ENCODE measurements at places on chromosomes 12 and 14.
A peak's percentile ranks its signal among the peaks of the same experiment; 100 is the strongest.

DNA sequence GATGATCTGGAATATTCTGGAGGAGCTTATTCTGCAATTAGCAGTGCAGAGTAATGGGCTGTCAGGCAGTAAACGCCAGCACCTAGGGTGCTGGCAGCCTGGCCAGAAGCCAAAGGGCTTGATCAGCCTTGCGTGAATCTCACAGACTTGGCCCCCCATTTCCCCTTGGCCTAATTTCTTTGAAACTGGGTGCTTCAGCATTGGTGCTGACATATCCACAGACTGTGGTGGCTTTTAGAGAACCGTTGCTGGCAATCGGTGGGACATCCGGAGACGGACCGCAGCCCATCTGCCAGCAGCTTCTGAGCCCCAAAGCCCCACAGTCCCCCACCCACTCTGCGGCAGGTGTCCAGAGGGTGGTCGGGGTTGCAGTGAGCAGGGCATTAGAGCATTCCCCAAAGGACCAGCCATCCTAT lies 157.1 kb downstream of the CALM1 start:
- DNase-seq: no peak

DNA sequence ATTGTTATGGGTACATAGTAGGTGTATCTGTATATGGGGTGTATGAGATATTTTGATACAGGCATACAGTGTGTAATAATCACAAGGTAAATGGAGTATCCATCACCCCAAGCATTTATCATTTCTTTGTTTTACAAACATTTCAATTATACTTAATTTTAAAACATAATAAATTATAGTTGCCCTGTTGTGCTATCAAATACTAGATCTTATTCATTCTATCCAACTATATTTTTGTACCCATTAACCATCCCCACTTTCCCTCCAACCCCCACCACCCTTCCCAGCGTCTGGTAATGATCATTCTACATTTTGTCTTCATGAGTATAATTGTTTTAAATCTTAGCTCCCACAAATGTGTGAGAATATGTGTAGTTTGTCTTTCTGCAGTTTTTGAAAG lies 302.6 kb downstream of the FOXG1 start:
- DNase-seq: no peak

DNA sequence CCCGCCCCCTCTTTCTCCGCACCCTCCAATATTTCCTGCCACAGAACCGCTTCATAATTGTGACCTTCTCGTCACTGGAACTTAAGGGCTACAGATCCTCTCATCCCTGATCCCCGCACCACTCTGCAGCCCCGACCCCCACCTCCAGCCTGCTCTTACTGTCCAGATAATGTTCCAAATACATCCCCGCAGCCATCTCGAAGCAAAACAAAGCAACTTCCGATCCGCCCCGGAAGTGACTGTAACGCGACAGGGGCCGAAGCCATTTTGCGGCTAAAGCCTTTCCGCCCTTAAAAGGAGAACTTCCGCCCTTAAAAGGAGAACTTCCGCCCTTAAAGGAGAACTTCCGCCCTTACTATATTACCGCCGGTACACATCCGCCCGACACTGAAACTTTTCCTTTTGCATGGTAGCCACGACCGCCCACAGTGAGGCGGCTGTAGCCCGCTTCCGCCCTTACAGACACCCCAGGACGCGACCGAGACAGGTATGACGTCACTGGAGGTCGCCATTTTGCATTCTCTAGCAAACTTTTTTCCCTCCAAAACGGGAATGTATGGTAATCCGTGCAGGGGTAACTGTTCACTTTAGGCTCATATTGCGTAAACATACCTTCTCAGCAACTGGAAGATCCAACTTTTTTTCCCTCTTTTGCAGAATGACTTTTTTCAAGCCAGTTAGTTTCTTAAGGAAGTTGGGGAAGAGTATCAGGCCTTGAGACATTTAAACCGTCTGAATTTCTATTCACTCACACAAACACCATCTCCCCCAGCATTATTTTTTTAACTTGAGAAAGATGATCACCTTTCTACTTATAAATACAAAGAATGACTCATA lies at the start of gene ING4:
ING4 (minus strand) TSS at position 214 of the 837 bp plus-strand sequence; CDS start at position 196, 18 bp downstream.
- DNase-seq: peak; percentile 100

- DNase-seq: no peak
These were observed 3.9 kb downstream of the CEP170B start for GRCh38 chr14:104868811-104869572.

- no peak for DNase-seq
These were observed 87.8 kb downstream of the BBS10 start for GRCh38 chr12:76260390-76260748.

DNA sequence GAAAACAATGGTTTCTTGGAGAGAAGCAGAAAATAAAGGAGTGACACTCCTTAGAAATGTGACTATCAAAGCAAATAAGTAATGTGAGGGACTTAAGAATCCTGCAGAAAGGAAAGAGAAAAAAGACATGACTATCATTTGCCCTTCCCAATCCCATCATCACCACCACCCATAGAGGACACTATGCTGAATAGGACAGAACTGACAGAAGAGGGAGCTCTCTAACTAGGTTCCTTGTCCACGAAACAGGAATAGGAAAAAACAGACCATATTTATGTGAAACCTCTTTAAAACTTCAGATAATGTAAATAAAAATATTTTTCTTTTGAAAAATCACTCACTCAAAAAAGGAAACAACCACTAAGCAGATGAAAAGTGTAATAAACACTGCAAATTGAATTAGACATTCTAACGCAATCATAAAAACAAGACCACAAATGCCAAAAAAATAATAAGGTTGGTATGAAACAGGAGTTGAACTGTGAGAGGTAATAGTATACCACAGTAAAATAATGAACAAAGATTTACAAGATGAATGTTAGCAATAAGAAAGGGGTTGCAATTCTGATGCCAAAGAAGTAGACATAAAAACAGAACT lies 24.1 kb downstream of the KLRD1 start:
- peak; percentile 26 for DNase-seq

DNA sequence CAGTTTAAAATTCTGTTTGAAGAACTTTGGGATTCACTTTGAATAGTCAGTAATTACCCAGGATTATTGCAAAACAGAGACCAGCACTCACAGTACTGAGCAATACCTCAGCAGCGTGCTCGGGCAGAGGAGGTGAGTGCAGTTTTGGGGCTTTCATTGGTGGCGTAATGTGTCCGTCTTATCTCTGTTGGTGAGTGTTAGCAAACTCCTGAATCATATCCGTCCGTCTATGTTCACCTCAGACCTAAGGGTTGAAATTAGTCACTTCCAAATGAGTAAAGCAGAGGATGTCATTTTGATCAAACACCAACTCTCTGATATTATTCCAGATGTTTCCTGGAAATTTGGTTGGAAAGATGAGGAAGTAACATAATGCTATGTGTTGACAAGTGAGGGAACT lies 82.8 kb downstream of the BORCS5 start:
- peak; percentile 90 for DNase-seq

- no peak for DNase-seq
These were observed 259.8 kb downstream of the NUAK1 start for GRCh38 chr12:105878964-105879363.

GRCh38 chr12:116101991-116102390 lies 175.5 kb downstream of the MED13L start:
- DNase-seq: no peak

DNA sequence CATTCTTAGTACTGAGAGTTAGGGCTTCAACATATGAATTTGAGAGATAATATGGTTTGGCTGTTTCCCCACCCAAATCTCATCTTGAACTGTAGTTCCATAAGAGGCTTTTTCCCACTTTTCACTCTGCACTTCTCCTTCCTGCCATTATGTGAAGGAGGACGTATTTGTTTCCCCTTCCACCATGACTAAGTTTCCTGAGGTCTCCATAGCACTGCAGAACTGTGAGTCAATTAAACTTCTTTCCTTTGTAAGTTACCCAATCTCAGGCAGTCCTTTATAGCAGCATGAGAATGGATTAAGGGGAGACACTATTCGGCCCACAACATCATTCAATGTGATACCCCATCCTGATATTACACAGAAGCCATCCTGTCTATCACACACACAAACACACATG lies 36.8 kb upstream of the ALG10B start:
- DNase-seq: no peak

- DNase-seq: no peak
These were observed 20.1 kb upstream of the CERS5 start for GRCh38 chr12:50187084-50187900.

- DNase-seq: no peak
These were observed 24.9 kb downstream of the RMST start for GRCh38 chr12:97487470-97487869.

- no peak for DNase-seq
These were observed 4.4 kb upstream of the PLXNC1 start for GRCh38 chr12:94143951-94144350.

- no peak for DNase-seq
These were observed 12.8 kb downstream of the USP15 start for GRCh38 chr12:62272936-62273552.

- no peak for DNase-seq
These were observed 77.9 kb downstream of the SPTB start for GRCh38 chr14:64801800-64802199.

DNA sequence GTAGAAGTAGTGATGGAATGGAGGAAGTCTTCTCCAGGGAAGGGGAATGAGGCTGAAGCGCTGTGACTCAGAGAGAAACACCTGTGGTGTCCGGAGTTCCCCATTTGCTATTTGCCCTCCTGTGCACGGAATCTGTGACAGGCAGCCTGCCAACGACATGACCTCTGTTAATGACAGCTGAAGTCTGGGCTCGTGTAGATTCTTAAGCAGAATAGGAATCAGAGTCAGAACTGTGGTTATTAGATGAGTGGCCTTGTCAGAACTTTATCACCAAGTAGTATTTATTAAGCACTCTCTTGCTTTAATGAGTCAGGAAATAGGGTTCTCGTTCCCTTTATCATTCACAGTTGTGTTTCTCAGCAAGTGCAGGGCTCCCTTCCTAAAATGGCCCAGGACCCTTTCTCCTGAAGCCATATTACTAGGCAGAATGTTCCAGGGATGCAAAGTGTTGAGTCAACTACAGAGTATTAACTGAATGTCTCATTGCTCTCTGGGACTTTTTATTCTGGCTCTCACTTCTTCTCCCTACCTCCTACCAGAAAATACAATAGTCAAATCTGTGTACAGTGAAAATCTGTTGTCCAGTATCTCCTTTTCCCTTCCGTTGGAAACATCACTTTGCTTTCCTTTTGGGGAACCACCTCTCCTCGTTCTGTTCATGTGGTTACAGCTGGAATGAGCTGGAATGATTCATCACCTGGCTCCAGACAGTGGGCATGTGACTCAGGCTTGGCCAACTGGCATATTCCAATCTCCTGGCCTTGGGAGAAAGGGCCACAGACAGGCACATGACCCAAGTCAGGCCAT lies 77.8 kb upstream of the MAX start:
- DNase-seq: no peak

GRCh38 chr12:11676052-11676451 lies 26.6 kb downstream of the ETV6 start:
- no peak for DNase-seq

DNA sequence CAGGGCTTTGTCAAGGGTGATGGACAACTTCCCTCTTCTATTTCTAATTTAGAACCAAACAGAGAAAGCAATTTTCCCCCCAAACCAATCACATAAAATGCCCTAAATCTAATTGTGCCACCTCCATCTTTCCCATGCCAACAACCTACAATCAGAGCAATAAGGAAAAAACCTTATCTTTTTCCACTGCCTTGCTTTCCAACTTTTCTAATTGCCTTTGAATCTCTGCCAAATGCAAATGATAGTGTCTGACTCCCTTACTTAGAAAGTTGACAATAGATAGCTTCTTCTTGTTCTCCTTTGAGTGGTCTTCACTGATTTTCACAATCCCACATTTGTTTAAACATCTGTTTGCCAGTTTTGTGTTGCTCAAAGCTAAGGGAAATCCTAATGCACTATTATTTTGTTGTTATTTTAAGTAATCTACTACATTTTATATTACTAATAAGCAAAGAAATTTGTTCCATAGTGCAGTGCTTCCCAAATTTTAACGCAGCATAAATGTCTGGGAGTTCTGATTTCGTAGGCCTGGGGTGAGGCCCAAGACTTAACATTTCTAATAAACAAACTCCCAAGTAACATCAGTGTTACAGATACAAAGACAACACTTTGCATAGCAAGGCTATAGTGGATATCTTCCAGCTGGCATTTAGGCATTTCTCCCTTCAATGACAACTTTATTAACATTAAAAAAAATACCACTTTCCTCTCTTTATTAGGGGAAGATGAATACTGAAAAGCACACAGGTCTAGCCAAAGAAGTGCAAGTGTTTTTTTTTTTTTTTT lies 696.3 kb upstream of the USP15 start:
- no peak for DNase-seq

DNA sequence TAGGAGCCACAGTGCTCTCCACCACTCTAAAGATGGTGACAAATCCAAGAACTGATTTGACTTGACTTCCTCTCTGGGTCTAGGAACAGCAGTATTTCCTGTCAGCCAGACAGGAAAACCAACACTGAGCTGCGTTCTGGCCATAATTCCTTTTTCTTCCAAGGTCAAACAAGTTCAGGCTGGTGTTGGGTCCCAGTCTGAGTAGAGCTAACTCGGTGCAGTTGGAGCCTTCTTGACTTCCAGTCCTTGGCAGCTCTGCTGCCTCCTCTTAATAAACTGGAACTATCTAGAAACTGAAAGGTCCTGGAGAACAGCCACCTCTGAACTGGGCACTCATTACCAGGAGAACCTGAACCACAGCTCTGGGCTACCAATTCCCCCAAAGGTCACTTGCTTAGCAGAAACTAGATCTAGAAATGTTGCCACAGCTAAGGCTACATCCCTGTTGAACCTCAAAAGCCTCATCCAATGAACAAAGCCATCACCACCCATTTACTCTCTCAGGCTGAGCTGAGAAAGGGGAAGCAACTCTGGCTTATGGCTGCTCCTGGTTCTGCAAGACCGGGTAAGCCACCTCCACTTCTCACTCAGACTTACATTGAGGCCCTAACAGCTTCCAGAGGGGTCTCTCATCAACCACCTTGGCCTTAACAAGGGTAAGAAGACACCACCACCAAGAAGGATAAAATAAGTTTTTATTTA lies 27.7 kb downstream of the MAX start:
- DNase-seq: peak; percentile 68

DNA sequence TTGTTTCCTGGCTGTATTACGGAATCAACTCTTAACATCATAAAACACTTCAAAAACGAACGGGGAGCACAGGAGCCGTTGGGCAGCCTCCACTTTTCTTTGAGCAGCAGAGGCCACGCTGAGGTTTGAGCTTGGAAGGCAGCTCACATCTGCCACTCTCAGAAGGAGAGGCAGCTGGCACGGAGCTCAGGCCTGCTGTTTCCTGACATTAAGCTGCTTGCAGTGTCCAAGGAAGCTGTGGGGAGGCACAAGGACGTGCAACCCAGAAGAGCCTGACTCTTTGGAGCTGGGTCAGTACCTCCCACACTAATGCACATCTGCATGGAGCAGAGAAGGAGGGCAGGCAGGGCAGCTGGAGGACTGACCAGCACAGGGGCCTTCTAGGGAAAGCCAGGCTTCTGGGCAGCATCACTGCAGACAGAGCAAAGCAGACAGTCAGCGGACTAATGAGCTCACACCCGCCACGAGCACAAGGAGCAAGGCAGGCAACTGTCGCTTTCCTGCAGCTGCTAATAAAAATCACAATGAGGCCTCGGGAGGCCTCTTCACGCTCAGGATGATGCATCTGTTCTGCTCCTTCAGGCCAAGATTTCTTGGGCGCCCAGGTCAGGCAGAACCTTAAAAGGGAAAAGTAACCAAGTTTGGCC lies 211.1 kb downstream of the GLT1D1 start:
- DNase-seq: no peak

GRCh38 chr12:23770202-23770938 lies 179.1 kb downstream of the SOX5 start:
- DNase-seq: no peak

- no peak for DNase-seq
These were observed 231.7 kb downstream of the NRXN3 start for GRCh38 chr14:78401866-78402265.

Measured in CD14-positive monocyte (primary cell).